ENCODE measurements at places on chromosomes 5 and 9. TPM values are rescaled to one million over a fixed set of nuclear protein-coding genes. Genes with fewer than 3 reads are reported as not detected.

DNA sequence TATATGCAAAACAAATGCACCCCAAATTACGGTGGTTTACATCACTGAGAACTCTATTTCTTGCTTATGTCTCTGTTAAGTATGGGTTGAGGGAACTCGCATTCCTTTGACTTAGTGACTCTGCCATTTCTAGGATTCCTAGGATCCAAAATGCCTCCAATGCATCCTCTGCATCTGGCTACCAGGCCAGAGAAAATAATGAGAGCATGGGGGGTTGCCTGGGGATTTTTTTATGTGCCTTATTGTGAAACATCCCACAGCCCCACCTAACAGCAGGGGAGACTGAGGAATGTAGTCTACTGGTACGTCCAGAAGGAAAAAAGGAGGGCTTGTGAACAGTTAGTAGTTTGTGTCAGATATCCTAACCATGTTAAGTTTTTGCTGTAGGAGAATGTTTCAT lies 466.0 kb upstream of the ARRDC3 start:
- DNase-seq: no peak

DNA sequence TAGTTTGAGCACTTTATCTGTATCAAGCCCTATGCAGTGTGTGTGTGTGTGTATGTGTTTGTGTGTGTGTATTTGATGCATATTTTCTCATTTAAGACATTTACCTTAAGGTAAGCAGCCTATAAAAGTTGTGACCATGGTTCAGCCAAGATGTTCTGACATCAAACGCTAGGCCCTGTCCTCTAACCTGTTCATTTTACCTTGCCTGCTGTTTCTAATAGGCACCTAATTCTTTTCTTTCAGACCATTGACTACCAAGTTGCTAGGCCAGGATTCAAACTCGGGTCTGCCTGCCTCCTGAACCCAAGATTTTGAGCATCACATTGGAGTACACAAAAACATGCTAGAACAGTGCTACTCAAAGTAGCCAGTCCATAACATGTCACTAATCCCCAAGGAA lies 274.5 kb downstream of the PLK2 start:
- no peak for DNase-seq

- peak; percentile 14 for DNase-seq
Observed at GRCh38 chr9:38178237-38178636, 109.2 kb upstream of the SHB start.

Gene PTGER4
- polyA plus RNA-seq: 4.7 TPM

Gene LECT2
- not detected for polyA plus RNA-seq

- DNase-seq: no peak
Observed at GRCh38 chr5:109996246-109996645, 306.5 kb downstream of the MAN2A1 start.

DNA sequence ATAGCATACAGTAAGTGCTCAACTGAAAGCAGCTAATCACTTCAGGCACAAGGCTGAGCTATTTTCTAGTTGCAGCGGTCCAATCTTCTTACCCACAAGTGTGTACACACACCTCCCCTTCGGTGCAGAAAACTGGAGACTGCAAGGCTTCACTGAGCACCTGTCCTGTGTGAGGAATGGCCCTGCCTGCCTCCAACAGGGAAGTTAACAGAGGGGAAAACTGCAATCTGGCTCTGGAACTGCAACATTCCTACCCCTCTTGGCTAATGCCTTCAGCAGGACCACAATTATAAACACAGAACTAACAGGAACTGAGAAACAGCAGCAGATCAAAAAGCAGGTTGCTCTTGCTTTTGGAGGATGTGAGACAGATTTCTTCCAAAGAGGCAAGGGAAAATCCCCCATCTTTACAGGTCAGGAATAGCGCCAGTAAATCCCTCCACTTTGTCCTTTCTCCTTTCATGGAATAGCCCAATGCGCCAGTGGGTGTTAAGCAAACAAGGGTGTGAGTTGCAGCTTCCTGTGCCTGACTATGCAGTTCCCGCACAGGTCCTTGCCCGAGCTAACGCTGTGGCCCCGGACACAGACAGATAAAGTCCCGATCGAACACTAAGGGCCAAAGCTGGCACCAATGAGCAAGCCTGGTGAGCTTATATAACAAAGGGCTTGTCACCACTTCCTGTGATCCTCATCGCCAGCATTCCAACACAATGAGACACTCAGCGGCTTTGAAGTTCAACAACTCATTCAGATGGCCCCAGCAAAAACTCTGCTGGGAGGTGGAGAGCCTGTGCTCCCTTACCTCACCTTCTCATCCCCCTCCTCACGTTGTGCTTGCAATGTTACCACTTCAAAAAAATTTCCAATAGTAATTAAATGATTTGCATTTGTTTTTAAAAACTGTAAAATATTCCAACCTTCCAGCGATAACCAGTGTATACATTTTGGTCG lies 21.5 kb downstream of the SHB start:
- peak; percentile 78 for DNase-seq

Gene ACSL6
- polyA plus RNA-seq: 2.0 TPM

Measured in pancreas (tissue), 10 donors.